ENCODE measurements at places on chromosomes 7 and 10. TPM values are rescaled to one million over a fixed set of nuclear protein-coding genes. Genes with fewer than 3 reads are reported as not detected.

DNA sequence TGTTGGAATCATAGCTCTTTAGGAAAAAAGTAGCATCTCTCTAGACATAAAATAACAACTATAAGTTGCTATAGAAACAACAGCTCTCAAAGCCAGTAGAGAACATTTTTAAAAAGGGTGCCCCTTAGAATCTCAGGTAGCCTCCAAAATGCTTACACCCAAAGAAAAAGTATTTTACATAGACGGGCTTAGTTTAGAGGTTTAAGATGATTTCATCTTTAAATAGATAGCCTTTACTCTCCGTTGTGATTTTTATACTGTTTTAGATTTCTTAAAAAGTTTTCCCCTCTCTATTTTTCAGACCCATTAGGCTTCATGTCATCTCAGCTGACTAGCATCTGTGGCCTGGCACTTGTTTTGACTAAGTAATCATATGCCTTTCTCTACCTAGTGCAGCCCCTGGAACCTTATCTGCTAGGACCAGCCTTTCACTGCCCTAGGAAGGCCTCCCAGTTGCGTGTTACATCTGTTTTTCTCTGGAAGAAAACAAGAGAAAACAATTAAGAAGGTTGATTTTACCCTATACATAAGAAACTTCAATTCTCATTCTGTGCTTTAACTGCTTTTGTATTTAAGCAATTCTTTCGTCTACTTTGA lies 6.9 kb upstream of the BPGM start:
- no peak for DNase-seq

Gene OR2A7
- total RNA-seq, result not detected

- no peak for DNase-seq
Measured at GRCh38 chr7:116698930-116699721, 27.1 kb downstream of the MET start.

DNA sequence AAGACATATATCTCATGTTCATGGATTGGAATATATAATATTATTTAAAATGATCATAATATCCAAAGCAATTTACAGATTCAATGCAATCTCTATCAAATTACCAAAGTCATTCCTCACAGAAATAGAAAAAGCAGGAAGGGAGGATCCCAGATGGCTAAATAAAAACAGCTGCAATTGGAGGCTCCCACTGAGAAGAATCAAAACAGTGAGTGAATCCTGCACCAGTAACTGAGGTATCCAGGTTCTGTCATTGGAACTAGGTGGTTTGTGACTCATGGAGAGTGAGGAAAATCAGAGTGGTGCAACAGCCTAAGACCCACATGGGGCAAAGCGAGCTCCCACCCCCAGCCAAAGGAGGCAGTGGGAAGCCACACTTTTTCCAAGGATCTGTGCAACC lies 128.4 kb downstream of the MTERF1 start:
- DNase-seq, result no peak

DNA sequence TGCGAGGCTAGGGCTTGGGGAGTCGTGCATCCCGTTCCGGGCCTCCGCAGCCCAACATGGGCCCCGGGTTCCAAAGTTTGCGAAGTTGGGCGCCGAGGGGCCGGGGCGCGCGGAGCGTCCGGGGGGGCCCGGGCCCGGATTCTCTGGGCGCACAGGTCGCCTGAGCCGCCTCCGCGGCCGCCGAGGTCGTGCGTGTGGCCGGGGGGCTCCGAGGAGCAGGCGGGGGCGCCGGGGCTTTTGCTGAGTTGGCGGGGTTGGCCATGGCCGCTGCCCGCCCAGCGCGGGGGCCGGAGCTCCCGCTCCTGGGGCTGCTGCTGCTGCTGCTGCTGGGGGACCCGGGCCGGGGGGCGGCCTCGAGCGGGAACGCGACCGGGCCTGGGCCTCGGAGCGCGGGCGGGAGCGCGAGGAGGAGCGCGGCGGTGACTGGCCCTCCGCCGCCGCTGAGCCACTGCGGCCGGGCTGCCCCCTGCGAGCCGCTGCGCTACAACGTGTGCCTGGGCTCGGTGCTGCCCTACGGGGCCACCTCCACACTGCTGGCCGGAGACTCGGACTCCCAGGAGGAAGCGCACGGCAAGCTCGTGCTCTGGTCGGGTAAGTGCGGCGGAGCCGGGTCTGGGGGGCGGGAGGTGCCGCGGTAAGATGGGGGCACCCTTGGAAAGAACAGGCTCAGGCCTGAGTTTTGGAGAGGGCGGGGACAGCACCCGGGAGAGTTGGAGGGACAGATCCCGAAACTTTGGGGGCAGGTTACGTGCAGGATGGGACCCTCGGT lies 643 bp downstream of the SMO start:
- DNase-seq, result peak; percentile 44

GRCh38 chr7:98054585-98054984 lies 52.1 kb upstream of the LMTK2 start:
- DNase-seq, result no peak

DNA sequence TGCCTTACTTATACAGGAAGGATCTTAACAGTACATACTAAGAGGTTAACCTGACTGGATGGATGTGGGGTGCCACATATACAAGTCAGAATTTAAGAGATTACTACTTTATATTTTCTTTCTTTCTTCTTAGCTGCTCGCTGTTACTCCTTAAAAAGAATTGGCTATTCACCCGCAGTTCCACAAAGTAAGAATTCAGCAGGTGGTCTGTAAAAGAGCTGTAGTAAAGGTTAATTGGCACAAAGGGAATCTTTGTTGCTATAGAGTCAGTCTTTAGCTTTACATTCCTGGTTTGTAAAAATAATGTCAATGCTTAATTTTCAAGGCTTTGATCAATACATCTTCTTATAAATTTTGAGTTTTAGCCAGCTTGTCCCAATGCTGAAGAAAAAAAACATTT lies 43.2 kb downstream of the RALA start:
- no peak for DNase-seq

Gene SLC39A12
- 4.5 TPM for total RNA-seq

Gene PODXL
- total RNA-seq, result 9.4 TPM

- no peak for DNase-seq
Measured at GRCh38 chr7:39547336-39547735, 18.9 kb upstream of the YAE1 start.

Gene CPEB3
- 21.2 TPM for total RNA-seq

- peak; percentile 74 for DNase-seq
Measured at GRCh38 chr10:12333380-12334185, 15.8 kb upstream of the CAMK1D start.

- DNase-seq, result no peak
Measured at GRCh38 chr7:91929463-91929862, 11.2 kb upstream of the AKAP9 start.

Gene PAOX
- total RNA-seq, result 7.7 TPM

Gene ZPBP
- total RNA-seq, result 0.41 TPM

DNA sequence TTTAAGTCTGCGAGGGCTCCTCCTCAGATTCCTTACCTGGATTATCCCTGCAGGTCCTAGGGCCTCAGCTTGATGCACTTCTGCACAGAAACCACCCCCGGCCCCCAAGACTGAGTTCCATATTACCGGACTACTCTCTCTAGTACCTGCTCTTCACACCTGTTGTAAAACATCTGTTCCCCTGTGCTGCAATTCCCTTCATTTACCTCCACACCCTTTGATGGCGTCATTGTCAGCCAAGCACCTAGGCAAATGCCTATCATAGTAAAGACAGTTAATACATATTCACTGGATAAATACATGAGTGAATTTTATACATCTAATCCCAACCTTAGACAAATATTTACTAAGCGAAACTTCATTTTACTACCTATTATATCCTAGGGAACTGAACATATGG lies 275.5 kb downstream of the PLXDC2 start:
- DNase-seq, result no peak

Gene COL17A1
- total RNA-seq, result under 0.01 TPM

GRCh38 chr10:93554760-93555432 lies 11.6 kb upstream of the FFAR4 start:
- DNase-seq, result peak; percentile 49

Gene OTUD1
- total RNA-seq, result 16.7 TPM

Gene HTR5A
- 2.9 TPM for total RNA-seq

DNA sequence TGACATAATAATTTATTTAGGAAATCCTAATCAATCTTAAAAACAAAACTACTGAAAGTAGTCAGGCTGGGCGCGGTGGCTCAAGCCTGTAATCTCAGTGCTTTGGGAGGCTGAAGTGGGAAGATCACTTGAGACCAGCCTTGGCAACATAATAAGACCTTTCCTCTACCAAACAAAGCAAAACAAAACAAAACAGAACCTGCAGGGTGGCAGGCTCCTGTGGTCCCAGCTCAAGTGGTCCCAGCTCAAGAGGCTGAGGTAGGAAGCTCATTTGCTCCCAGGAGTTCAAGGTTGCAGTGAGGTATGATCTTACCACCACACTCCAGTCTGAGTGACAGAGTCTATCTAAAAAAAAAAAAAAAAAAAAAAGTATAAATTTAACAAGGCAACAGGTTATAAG lies 748.0 kb downstream of the CNTNAP2 start:
- DNase-seq, result no peak

DNA sequence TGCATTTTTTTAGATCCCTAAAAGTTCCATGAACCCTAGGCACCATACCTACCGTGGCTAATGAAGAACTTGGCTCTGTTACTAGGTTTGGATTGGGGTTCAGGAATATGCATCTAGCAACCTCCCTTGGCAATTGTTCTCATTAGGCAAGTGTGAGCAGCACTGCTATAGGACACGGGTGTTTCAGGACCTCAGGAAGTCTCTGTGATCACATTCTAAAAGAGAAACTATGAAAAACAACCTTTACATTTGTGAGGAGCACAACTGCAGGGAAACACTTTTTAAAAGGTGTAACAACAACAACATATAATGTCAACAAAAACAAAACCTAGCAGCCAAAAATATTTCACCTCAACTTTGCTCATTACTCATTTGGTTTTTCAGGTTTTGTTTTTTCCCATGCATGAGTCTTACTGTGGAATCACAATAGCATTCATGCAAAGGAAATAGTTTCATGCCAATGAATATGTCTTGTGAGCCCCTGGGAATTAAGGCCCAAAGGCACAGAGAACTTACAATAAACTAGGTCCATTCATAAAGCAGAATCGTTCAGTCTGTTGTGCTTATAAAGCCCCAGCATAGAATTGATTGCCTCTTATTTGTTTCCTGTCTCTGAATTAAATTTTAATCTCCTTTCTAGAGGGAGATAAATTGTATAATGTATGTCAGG lies 255.7 kb upstream of the DGKB start:
- no peak for DNase-seq

DNA sequence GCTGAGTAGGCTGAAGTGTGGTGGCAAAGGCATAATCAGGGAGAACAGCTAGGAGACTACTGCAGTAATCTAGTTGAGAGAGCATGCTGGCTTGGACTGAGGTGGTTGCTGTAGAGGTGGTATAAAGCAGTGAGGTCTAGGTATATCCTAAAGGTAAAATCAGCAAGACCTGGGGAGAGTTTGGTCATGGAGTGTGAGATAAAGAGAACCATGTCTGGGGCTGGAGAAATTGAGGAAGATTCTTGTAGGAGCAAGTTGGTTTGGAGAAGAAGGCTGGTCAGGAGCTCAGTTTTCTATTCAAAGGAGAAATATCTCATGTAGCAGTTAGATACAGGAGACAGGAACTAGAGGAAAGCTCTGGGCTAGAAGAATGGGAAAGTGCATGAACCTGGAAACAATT lies 32.9 kb upstream of the ST7 start:
- DNase-seq, result no peak

DNA sequence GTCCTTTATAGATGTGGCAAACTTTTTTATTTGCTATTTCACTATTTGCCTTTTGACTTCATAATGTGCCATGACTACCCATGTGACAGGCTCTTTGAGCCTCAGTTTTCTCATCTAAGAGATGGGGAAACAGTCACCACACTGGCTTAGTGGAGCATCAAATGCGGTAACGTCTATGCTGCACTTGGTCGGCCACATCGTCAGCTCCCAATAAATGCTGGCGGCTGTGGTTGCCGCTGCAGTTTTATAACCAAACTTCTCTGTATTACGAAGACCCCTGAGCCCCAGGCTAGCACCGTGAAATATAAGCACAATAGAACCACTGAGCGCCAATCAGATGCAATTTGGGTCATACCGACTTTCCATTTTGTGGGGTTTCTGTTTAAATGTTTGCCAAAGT lies 56.2 kb downstream of the PARP12 start:
- DNase-seq, result no peak

Gene INSYN2A
- total RNA-seq, result 15.9 TPM

DNA sequence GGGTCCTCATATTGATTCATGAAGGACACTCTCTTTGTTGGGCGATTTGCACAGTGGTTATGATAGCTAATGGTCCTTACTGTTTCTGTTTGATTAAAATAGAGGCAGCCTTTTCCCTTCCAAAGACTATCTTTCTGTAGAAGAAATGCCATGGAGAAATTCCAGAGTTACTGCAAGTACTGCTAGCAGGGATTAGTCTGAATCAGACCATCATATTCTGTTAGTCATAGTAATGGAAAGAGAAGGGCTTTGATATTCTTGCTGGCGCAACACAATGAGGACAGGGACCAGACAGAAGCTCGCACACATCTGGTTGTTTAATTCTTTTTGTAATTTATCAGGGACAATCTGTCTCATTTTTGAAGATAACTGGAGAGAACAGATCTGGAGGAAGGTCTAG lies 304.5 kb upstream of the FZD8 start:
- no peak for DNase-seq

GRCh38 chr10:88385601-88386203 lies 197.4 kb downstream of the RNLS start:
- DNase-seq, result no peak

GRCh38 chr7:137687556-137688265 lies 159.1 kb downstream of the DGKI start:
- DNase-seq, result no peak

GRCh38 chr10:42952931-42953683 lies 123.8 kb upstream of the RET start:
- DNase-seq, result no peak
